GM04503 (cell line): ENCODE measurements at places on chromosomes 12 and 14.

- peak; percentile 50 for DNase-seq
Measured at GRCh38 chr12:103841690-103842584, 903 bp upstream of the NT5DC3 start.

- no peak for DNase-seq
Measured at GRCh38 chr14:96148631-96149030, 56.0 kb upstream of the BDKRB2 start.

- peak; percentile 96 for DNase-seq
Measured at GRCh38 chr14:71142375-71143038, 235.2 kb downstream of the PCNX1 start.

- no peak for DNase-seq
Measured at GRCh38 chr12:64800640-64801039, 23.8 kb upstream of the TBC1D30 start.

- no peak for DNase-seq
Measured at GRCh38 chr14:105171004-105171673, 2.6 kb upstream of the JAG2 start.

DNA sequence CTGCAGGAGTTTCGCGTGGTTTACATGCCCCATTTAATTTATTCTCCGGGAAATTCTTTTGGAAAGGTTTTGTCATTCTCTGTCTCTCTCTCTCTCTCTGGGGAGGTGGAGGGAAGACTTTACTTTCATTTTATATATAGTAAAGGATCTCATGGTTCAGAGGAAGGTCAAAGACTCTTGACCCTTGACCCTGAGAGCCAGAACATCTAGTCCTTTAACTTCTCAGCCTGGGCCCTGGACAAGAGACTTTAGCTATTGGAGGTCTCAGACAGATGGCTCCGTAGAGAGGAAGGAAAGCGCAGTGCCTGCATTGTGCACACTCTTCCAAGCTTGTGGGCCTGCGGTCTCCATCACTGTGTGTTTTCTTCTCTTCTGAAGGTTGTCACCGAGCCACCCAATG is 43.7 kb downstream of the CCDC92 start:
- DNase-seq, result no peak
